ENCODE measurements at places on chromosomes 5 and 9. TPM values are rescaled to one million over a fixed set of nuclear protein-coding genes. Genes with fewer than 3 reads are reported as not detected.

GRCh38 chr5:9622971-9623421 lies 7.2 kb downstream of the TAS2R1 start:
- DNase-seq: no peak

GRCh38 chr5:181044662-181045305 lies 4.7 kb downstream of the BTNL9 start:
- DNase-seq: no peak

DNA sequence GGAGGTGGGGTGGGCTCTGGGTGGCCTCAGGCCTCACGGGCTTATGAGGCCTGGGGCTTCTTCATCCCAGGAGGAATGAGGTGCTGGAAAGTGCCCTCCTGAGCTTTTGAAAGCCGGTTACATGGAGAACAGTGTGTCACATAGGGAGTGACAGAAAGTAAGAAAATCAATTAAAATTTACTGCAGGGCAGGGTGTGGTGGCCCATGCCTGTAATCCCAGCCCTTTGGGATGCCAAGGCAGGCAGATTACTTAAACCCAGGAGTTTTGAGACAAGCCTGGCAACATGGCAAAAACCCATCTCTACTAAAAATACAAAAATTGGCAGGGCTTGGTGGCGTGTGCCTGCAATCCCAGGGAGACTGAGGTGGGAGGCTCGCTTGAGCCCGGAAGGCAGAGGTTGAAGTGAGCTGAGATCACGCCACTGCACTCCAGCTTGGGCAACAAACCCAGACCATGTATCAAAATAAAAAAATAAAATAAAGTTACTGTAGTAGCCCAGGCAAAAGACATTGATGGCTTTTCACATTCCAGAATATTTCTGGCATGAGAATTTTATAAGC lies 125.8 kb upstream of the DAPK1 start:
- no peak for DNase-seq

GRCh38 chr9:113631871-113632665 lies 168.5 kb downstream of the RGS3 start:
- no peak for DNase-seq

- no peak for DNase-seq
Measured at GRCh38 chr5:172064358-172064757, 57.9 kb upstream of the FBXW11 start.

- DNase-seq: no peak
Measured at GRCh38 chr5:154608531-154609011, 130.5 kb upstream of the HAND1 start.

GRCh38 chr9:8555762-8556500 lies 756.4 kb upstream of the DMAC1 start:
- DNase-seq: no peak

DNA sequence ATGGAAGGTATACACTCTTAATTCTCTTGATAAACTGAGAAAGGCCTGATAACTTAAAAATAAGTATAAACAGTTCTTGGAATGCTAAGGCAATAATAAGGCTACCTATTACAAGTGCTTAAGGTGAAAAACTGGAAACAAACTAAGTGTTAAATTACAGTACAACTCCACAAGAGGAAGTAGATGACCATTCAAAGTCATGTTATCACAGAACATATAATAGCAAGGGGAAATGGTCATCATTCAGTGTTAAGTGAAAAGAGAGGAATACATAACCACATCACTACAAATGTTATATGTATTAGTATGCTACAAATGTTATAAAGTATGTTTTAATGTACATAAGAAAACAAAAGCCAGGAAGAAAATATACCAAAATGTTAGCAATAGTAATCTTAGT lies 135.9 kb downstream of the CCDC192 start:
- no peak for DNase-seq

GRCh38 chr9:130303613-130304055 lies 38.1 kb downstream of the HMCN2 start:
- no peak for DNase-seq

GRCh38 chr9:20853866-20854265 lies 169.8 kb downstream of the FOCAD start:
- no peak for DNase-seq

GRCh38 chr5:16913187-16914107 lies 22.6 kb downstream of the MYO10 start:
- no peak for DNase-seq

DNA sequence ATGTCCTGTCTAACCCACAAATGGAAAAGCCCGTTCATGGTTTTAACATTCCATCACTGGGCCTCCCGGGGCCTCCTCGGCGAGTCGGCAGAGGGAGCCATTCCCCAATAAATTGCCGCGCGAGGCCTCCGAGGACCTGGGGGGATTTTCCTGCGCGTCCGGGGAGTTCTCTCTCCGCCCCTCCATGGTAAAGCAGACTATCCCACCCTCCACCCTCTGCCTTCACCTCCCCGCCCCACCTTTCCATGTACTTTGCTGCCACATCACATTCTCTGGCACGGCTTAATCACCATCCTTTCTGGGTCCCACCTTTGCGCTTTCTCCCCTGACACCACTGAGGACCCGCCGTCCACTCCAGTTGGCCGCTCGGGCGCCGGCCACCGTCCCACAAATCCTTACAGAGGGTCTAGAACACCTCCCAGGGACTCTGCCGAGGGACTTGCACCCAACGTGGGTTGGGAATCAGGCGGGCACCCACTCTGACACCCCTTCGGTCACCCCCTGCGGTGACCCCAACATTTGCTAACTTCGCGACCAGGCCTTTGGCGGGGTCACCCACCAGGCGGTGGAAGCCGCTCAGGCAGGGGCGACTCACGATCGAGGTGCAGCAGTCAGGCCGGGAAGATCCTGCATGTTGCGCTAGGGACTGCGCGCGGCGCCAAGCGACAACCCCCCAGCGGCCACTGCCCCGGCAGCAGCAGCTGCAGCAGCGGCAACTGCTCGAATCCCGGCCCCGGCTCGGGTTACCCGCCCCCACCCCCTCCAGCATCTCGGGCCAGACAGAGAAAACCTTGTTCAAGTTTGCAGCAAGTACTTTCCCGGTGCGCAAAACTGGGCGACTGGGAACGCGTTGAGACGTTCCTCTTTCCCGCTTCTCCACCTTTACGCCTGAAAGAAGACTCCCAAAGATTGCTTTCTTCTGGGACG lies at the start of gene MEGF10:
Gene MEGF10, plus strand, starts transcription at position 778 of the 927 bp plus-strand sequence. CDS start 40,513 bp downstream, outside the sequence.
- no peak for DNase-seq

DNA sequence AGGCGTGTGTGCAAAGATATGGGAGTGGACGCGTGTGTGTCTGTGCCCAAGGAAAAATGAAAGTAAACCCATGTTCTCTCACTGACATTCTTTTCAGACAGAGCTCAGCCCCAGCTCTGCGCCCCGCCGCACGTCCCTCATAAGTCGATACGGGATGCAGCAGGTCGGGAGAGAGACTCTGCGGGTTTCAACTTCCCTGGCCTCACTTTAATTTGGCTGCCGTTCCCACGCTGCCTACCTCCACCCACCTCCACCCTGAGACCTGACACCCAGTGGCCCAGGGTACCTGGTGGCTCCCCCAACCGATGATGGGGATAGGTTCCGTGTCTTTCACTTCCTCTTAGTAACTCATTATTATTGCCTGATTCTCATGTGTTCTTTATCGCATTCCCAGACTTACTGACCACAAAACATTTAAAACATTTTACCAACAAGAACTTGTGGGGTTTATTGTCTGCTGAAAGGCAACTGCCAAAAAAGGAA lies 19.4 kb downstream of the LHX2 start:
- no peak for DNase-seq

DNA sequence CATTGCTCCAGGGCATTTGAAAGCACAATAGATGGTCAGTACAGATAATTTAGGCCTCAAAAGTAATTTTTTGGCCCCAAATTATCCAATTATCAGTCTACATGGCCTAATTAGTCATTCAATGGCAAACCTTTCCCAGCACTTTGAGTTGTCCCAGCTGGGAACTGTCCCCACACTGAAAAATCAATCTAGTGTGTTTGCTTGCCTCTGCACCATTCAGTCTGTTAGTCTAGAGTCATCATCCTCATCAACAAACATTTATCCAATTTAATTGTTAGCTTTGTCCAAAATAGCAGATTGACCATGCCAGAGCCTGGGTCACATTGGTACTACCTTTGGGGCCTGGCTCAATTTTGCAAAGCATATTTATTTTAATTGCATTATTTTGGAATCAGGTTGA lies 13.9 kb downstream of the NR4A3 start:
- no peak for DNase-seq

DNA sequence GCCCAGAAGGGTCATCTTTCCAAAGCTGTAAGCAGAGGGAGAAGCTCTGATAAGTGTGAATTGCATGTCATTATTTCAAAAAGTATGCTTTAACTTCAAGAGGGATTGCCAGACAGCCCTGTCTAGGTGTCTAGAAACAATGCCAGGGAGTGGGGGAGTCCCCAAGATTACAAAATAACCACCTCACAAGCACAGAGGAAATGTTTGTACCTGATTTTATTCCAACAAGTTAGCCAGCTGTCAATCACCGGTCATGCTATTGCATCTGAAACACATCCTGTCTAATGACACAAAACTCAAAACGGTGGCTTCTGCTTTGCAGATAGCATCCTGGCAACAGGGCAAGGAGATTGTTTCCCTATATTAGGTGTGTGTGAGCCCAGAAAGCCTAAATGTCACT lies 154.2 kb upstream of the WWC1 start:
- DNase-seq: no peak

GRCh38 chr5:63401436-63402046 lies 560.7 kb downstream of the HTR1A start:
- no peak for DNase-seq

DNA sequence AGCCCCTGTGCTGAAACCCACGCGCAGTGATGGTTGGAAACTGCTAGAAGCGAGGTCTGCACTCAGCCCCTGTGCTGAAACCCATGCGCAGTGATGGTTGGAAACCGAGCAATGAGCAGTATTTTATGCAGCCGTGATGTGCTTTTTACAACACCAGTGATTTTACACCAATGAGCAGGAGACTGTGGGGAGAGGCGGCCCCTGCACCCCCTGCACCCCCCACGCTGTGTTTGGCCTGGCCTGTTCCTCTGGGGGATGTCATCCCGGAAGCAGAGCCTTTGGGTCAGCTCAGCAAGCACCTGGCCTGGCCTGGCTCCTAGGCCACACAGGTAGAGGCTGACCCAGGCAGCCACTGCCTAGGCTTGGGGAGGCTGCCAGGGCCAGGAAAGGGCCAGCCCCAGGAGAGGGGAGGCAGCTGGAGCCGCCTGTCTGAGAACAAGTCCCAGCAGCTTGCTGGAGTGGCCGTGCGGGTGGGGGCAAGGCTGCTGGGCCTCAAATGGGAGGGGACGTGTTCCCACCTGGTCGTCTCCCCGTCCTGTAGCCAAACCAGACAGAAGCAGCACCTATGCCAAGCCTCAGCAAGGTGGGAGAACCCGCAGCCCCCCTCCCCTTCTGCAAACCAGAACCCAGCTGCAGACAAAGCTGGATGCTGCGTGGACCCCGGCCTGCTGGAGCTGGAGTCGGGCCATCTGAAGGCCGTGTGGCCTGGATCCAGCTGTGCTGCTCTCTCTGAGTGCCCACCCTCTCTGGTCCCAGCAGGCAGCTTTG lies 46.8 kb downstream of the DBH start:
- DNase-seq: peak; percentile 48

DNA sequence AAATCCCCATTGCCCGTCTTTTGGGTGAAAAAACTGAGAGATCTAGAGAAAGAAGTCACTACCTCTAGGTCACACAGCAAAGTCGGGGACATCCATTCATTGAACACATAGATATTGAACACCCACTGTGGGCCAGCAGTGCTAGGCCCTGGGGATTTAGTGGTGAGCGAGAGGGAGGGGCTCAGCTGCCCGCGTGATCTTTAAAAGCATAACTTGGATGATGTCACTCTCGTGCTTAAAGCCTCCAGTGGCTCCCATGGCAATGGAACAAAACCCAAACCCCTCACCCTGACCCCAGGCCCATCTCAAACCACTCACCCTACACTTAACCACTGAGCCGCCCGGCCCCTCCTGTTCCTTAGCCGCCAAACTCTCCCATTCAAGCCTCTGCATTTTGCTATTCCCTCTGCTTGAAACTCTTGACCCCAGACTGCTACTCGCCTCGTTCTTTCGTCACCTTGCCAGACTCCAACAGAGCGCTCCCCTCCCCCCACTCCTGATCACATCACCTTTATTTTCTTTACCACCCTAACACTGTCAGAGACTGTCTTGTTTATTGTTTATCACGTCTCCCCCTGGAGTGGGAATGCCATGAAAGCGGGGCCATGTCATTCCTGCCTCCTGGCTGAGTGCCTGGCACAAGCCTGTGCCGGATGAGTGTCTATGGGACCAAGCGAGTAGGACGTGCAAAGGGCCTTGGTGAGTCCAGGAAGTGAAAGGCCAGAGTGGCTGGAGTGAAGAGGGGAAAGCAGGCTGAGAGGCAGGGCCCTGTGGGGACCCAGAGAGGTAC lies 710 bp upstream of the PIP5KL1 start:
- DNase-seq: no peak

- no peak for DNase-seq
Measured at GRCh38 chr5:136123236-136123768, 9.3 kb upstream of the SMAD5 start.

DNA sequence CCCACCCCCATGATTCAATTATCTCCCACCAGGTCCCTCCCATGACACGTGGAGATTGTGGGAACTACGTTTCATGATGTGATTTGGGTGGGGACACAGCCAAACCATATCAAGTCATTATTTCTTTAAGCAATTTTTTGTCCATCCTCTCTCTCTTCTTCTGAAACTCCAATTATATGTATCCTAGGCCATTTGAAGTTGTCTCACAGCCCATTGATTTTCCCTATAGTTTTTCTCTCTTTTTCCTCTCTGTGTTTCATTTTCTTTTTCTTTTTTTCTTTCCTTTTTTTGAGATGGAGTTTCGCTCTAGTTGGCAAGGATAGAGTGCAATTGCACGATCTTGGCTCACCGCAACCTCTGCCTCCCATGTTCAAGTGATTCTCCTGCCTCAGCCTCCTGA lies 101.9 kb upstream of the CXCL14 start:
- no peak for DNase-seq

DNA sequence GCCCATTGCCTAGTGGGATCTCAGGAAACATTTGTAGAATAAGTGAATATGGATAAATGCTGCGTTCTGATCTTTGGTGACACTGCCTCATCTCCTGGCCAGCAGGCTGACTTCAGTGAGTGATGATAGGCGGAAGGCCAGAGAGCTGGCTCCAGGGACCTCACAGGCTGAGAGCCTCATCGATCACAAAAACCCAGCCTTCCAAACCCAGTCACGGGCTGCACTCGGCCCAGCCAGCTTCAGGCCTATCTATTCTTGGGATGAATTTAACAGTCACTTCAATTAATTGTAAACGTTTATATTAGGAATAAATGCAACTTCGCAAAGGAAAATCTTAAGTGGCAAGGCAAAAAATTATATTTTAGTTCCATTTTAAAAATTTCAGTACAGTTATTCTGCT lies 201.6 kb downstream of the IRX2 start:
- no peak for DNase-seq

Gene CCDC69
- 96.3 TPM for total RNA-seq

Gene FAM153A
- total RNA-seq: 55.1 TPM

Gene NSG2
- total RNA-seq: not detected

Gene BTNL8
- total RNA-seq: not detected

Gene CCL21
- not detected for total RNA-seq

Gene NUTM2G
- total RNA-seq: not detected

Gene SLC25A2
- total RNA-seq: not detected

Gene ETF1
- 241 TPM for total RNA-seq

Gene MEF2C
- total RNA-seq: 1.6 TPM

Gene LCN10
- total RNA-seq: 0.38 TPM

Gene ZNF483
- total RNA-seq: 19.6 TPM
